ENCODE measurements at places on chromosomes 11 and 22. TPM values are rescaled to one million over a fixed set of nuclear protein-coding genes. Genes with fewer than 3 reads are reported as not detected.

DNA sequence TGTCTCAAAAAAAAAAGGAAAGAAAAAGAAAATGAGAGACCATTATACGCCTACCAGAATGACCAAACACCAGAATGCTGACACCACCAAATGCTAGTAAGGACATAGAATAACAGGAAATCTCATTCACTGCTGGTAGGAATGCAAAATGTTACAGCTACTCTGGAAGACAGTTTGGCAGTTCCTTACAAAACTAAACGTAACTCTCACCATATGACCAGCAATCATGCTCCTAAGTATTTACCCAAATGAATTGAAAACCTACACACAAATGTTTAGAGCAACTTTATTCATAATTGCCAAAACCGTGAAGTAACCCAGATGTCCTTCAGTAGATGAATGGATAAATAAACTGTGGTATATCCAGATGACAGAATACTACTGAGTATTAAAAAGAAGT is 7.2 kb downstream of the CHKA start:
- no peak for DNase-seq
- no peak overlapping the region for H3K4me3 ChIP-seq
- no peaks in the 10 kb centered on the region for H3K36me3 ChIP-seq

SYNGR1 gene
- 4.7 TPM for total RNA-seq

SPI1 gene
- 215 TPM for total RNA-seq

BTG4 gene
- total RNA-seq, result 1.1 TPM

AHNAK gene
- total RNA-seq, result 1,075 TPM

DRD4 gene
- total RNA-seq, result 0.54 TPM

Measured in upper lobe of left lung (tissue), 6 donors.